Activated CD4-positive, alpha-beta T cell treated with anti-CD3 and anti-CD28 coated beads, Interleukin-2, amount 50 U/mL, for 24 hours (primary cell): ENCODE measurements at places on chromosomes 12 and 14.

GRCh38 chr14:73764406-73765280 is 50.5 kb upstream of the PNMA1 start:
- DNase-seq = no peak

DNA sequence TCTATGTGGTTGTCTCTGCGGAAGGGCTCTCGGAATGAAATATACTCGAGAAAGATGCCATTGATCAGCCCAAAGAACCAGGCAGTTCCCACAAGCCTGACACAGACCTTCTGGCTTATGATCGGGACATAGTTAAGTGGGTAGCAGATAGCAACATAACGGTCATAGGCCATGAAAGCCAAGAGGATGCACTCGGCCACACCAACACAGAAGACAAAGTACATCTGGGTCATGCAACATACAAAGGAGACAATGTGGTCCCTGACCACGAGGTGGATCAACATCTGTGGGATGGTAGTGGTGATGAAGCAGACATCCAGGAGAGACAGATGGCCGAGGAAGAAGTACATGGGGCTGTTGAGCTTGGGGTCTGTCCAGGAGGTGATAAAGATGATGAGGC is 326 bp downstream of the OR10AD1 start:
- no peak for DNase-seq

- DNase-seq = no peak
These were observed 254.4 kb downstream of the SLC16A7 start for GRCh38 chr12:59850268-59850667.

DNA sequence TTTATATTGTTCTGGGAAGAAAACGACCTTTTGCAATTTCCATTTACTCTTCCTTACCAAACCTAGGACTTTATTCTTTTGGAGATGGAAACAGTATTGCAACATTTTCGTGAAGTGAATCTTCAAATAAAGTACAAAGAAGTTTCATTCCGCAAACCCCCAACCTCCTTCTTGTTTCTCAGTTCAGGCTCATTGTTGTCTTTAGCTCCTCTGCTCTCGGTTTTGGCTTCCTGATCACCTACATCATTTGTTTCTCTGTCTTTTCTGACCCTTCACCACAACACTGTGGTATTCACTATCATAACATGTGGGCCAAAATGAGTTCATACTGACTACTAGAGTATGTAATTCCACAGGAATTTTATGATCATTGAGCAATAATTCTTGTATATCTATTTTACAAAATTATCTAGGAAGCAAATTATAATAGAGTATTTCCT is 266.8 kb downstream of the ADAMTS20 start:
- no peak for DNase-seq

GRCh38 chr12:4270016-4270830 is 3.3 kb upstream of the CCND2 start:
- DNase-seq = peak; percentile 40

- DNase-seq = no peak
These were observed 196.6 kb upstream of the FLRT2 start for GRCh38 chr14:85333313-85333712.

DNA sequence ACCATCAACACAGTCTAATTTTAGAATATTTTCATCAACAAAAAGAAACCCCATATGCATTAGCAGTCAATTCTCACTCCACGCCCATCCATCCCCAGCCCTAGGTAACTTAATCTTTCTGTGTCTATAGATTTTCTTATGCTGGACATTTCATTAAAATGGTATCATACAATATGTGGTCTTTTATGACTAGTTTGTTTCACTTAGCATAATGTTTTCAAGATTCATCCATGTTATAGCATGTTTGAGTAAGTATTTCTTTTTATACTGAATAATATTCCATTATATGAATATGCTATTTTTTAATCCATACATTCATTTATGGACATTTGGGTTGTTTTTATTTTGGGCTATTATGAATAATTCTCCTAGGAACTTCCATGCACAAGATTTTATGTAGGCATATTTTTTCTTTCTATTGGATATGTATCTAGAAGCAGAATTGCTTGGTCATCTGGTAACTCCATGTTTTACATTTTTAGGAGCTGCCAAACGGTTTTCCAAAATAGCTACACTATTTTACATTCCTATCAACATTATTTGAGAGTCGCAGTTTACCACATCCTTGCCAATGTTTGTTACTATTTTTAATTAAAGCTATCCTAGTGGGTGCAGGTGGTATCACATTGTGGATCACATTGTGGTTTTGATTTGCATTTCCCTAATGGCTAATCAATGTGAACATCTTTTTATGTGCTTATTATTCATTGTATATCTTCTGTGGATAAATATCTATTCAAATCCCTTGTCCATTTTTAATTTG is 49.0 kb downstream of the RERG start:
- no peak for DNase-seq

DNA sequence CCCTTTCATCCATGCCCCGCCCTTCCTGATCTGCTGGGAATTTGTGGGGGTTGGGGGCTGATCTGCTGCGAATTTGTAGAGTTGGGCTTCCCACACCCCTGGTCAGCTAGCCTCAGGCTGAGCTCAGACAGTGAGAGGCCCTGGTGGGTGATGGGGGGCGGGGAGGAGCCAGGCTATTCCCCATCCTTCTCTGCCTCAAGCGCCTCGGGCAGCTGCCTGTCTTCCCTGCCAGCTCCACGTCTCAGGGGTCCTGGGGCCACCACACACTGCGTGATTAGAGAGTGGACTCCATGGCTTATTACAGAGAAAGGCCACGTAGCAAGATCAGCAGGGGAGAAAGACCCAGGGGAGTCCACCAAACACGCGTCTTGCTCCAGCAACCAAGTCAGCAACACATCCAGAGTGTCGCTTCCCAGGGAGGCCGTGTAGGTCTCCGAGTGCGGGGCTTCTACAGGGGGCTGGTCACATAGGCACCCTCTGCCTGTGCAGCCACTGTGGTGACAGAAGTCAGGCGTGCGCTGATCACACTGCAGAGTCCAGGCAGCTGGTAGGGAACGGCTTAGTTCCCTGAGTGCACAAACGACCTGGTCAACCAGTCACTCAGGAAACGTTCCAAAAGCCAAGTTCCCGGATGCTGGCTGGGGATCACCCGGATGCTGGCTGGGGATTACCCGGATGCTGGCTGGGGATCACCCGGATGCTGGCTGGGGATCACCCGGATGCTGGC is 254.4 kb upstream of the SFSWAP start:
- DNase-seq = no peak

- DNase-seq = no peak
These were observed 109.0 kb downstream of the NCOR2 start for GRCh38 chr12:124458220-124458991.

DNA sequence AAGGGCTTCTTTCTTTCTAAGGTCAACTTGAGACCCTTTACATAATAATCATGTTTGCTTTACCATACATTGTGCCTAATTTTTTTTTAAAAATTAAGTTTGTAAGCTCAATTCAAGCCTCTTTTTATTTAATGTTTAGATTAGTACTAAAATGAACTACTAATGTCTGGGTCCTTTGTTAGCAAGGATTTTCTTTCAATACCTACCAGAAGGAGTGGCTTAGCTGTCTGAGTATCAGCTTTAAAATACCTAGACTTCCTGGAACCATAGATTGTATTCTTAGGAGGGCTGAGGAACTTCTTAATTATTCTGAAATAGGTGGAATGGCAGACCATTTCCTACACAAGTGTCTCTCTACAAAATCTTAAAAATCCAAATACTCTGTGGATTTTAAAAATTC is 122.1 kb downstream of the HMGA2 start:
- DNase-seq = no peak

- no peak for DNase-seq
These were observed 332.6 kb upstream of the SYT1 start for GRCh38 chr12:78531831-78532458.

GRCh38 chr14:37602605-37603453 is 7.4 kb downstream of the TTC6 start:
- DNase-seq = no peak

DNA sequence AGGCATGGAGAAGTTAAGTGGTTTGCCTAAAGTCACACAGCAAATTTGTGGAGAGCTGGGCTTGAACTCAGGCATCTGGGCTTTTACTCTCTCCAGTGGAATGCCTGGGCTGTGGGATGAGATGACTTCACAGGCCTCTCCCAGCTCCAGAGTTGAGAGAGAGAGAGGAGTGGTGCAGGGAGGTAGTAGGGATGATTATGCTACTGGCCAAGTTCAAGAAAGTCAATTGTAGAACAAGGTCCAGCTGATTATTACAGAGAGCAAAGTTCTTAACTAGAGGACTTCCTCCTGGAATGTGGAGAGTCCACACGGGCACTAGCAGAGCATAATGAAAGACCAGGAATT is 769 bp upstream of the EMP1 start:
- DNase-seq = no peak

DNA sequence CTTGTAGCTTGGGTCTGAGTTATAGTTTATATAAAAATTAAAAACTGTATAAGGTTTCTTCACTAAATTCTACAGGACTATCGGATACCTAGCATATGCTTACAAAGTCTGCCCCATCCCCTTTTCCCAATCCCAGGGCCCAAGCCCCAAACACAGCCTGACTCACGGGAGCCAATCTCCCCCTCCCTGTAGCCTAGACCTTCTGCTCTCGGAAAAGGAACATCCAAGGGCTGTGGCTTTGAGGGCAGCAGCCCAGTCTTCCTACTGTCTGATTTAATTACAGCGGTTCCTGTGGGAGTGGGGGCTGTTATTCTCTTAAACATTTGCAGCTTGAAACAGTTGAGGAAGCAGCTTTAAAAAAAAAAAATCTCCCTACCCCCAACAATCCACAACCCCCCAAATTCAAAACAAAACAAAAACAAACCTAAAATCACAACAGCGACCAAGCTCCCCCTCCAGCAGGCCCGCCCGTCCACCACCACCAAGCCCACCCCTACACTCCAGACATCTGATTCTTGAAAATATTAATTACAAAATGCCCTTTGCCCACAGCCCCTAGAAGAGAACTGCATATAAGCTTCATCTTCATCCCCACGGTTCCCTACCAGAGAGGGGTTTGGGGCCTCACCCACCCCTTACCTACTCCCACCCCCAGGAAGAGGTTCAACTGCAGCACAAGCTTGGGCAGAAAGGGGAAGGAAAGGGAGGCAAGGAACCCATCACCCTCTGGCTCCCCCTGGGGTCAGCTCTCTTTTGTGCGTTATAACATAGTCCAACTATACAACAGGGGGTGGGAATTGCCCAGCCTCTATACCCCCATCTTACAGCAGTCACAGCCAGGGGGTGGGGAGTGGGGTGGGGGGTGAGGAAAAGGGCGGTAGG is 1.1 kb upstream of the PRKAG1 start:
- no peak for DNase-seq

- no peak for DNase-seq
These were observed 124.0 kb downstream of the ESR2 start for GRCh38 chr14:64170181-64170580.

- DNase-seq = no peak
These were observed 300.0 kb downstream of the AEBP2 start for GRCh38 chr12:19739195-19739776.

- DNase-seq = no peak
These were observed 379.8 kb downstream of the FUT8 start for GRCh38 chr14:65792208-65792905.

DNA sequence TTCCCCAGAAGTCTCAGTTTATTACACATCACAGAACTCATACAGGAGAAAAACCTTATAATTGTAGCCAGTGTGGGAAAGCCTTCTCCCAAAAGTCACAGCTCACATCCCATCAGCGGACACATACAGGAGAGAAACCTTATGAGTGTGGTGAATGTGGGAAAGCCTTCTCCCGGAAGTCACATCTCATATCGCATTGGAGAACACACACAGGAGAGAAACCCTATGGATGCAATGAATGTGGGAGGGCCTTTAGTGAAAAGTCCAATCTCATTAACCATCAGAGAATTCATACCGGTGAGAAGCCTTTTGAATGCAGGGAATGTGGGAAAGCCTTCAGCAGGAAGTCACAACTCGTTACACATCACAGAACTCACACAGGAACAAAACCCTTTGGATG is 20.1 kb downstream of the ZNF84 start:
- no peak for DNase-seq

DNA sequence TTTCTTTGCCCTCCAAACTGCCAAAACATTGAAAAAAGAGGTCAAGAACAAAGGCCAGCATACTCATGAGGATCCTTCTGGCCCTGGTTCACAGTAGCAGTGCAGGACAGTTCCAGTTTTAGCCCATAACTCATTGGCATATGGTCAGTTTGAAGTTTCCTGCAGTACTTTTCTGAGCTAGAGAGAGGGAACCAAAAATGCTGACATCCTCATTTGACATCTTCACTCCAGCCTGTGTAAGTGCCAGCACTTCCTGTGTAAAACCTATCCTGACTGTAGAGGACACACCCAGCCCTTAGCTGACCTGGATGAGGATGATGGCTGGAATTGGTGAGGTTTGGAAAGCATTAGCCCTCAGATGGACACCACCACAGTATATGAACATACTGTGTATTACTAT is 84.1 kb downstream of the FGD4 start:
- DNase-seq = no peak

DNA sequence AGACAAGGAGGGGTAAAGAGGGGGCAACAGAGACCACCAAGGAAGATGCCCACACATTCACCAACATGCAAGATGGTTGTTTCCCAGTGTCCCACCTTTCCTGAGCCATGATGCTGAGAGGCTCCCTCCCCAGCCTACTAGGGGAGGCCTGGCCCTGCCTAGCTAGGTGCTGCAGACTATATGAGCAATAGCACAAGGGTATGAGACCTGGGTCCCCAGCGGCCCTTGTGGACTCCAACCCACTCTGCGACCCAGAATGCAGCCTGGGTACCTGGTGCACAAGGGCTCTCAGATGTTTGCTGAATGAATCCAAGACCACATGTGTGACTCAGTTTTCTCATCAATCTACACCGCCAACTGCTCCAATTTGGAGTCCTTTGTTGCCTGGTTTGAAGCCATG is 13.9 kb downstream of the TGFB3 start:
- DNase-seq = no peak

GRCh38 chr14:59301354-59301753 is 112.9 kb downstream of the DAAM1 start:
- DNase-seq = no peak

DNA sequence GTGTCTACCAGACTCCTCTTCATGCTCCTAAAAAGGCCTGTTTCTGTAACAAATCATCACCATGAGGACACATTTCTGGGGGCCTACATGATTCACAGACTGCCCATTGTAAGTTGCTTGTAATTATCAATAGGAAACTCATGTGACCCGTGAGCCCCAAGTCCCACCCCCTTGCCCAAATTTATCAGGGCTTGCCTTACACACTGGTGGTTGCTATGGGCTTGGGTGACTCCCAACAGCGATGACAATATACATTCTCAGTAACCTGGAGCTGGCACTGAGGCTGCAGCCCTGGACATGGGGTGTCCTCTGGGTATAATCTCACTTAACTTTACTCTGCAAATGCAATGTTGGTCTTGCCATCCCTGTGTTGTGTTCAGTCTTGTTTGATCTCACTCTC is 149.2 kb downstream of the NRXN3 start:
- no peak for DNase-seq
